DMS79 treated with DMSO at 0.1 percent for 48 hours (cell line): ENCODE measurements at places on chromosomes 11 and 22.

DNA sequence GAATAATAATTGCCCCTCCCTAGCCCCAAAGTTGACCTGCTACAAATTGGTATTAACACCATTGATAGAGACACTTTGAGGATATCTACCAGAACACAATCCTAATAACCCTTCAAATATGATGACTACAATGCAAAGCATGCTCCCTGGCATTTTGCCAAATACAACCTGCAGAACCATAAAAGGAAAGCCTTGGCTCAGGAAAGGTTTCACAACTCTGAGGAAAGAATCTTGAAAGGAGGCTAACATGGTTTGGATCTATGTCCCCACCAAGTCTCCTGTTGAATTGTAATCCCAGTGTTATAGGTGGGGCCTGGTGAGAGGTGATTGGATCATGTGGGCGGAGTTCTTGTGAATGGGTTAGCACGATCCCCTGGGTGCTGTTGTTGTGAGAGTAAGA lies 140.4 kb upstream of the ARHGAP42 start:
- DNase-seq, result no peak

GRCh38 chr11:83222499-83222898 lies 29.0 kb downstream of the ANKRD42 start:
- no peak for DNase-seq

DNA sequence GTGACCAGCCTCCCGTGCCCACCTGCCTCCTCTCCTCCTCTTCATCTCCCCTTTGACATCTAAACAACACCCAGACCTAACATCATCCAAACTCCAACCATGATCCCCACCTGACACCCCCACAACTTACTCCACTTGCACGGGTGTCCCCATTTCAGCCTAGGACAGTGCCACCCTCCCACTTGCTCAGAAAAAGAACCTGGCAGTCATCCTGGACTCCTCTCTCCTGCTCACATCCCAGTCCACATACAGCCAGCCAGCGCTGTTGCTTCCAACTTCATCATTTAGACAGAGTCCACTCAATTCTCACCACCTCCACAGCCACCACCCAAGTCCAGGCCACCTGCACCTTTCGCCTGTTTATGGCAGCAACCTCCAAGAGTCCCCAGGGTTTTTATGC lies 485.7 kb downstream of the MN1 start:
- no peak for DNase-seq

DNA sequence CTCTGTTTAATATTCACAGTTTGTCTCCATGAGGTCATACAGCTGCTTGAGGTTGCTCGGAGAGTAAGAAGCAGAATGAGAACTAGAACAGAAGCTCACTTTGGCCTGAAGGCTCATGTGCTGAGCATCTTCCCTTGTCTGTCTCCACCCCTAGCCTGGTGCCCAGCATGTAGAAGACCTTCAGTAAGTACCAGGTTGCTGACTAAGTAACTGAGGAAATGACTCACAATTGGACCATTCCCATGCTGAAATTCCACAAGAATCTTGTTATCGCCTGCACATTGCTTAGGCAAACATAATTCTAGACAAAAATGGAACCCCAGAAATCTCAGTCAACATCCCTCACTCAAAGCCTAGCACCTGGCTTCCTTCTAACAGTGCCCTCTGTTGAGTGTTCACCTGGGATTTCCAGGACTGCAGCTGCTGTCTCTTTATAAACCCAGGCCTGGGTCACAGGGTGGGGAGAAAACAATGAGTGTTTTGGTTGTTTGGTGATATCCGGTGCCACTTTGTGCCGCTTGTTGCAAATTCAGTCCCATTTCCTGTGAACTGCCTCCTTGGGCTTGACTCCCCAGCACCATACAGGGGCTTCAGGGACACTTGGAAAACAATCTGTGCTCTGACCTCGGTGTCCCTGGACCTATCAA lies 406.8 kb downstream of the ETS1 start:
- no peak for DNase-seq

DNA sequence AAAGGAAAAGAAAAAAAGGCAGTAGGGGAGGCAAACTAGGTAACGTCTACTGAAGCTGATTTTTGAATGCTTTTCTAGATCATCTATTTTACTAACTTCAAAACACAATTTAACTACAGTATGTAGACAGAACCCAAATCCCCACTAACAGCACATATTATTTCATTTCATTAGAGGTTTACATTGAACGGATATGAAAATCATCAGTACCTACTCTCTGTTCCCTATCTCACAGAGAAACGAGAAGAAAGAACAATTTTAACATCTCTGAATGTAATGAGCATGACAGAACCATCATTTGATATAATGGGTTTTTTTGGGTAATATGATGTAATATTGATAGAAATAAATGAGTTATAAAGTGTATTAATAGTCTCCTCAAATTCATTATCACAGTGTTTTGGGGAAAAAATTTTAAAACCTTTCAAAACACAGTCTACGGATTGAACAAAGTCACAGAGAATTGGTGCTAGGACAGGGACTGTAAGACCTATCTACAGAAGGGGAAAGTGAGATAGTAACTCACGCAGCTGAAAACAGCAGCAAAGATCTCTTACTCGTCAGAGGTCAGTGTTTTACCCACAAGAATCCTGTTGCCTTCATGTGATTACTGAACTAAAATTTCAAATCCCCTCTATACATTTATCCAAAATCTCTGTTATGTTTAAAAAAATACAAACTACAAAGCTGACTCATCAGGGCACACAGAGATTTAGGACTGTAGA lies 77.3 kb downstream of the ZBTB44 start:
- no peak for DNase-seq

- no peak for DNase-seq
Measured at GRCh38 chr11:2428322-2428795, 16.0 kb downstream of the TRPM5 start.

- DNase-seq, result no peak
Measured at GRCh38 chr11:109037856-109038780, 373.2 kb downstream of the DDX10 start.

DNA sequence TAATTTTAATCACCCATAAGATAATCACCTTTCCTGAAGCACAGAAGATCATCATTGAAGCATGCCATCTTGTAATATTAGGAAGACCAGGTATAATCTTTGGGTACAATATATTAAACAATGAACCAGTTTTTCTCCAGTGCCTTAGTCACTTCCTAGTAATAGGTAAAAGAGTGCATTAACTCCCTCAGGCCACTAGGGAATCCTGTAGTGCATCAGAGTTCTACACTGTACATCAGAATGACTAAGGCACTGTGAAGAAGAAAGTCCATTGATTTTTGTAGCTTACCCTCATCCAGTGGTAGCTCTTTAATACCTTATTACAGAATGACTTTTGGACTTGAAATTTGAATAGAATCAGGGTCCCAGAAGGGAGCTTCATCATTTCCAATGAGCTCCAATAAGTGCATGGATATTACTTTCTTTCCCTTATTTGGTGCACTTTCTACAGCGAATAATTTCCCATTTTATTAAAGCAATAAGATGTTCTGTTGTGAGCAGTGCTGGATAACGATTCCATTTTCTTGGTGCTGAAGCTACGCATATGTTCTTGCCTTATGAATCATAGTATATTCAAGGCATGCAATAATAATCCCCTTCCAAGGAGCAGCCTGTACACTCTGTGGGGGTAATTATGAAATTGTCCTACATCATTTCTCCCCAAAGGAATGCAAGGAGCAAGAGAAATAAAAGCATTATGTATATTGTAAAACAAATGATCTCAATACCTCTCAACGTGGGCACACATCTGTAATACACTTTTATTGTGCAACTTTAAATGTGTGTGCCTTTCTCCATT lies 4.7 kb downstream of the C11orf87 start:
- DNase-seq, result no peak

DNA sequence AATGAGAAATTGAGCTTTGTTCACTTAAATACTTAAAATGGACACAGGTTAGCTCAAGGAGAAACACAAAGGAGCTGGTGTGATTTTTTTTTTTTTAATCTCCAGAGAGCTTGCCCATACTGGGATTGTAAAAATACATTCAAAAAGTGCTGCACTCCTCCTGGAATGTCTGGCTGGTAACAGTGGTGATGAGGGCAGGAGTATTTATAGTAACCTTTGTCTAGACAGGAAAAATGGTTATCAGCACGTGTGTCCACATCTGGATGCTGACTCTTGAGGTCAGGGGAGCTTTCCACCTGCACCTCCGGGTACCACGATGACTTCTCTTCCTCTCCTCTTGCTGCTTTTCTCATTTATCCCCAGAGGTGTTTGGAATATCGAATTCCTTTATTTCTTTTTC lies 30.1 kb downstream of the EXT2 start:
- DNase-seq, result no peak

DNA sequence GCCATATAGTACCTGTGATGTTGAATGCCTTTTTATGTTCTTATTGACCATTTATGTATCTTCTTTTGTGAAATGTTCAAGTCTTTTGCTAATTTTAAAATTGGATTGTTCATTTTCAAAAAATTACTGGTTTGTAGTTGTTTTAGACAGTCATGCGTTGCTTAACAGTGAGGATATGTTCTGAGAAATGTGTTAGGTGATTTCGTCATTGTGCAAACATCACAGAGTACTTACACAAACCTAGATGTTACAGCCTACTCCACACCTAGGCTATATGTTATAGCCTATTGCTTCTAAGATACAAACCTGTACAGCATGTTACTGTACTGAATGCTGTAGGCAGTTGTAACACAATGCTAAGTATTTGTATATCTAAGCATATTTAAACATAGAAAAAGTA lies 32.5 kb downstream of the PDE3B start:
- DNase-seq, result no peak

- no peak for DNase-seq
Measured at GRCh38 chr11:64593156-64594105, 2.4 kb downstream of the SLC22A12 start.

DNA sequence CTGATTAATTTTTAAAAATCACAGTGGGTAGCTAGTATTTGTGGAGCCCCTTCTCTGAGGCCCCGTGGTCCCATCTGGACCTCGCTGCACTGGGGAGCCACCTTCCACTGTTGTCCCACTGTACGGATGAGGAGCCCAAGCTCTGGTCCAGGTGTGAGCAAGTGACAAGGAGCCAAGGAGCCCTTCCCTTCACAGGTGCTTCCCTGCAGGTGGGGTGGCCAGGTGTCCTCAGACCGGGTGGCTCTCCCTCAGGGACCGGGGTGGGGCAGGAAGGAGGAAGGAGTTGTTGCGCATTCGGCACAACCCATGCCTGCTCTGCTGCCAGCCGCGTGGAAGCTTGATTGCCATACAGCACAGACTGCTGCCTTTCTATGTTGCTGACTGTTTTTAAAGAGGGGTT lies 10.4 kb upstream of the SEPTIN5 start:
- DNase-seq, result no peak

GRCh38 chr11:15641271-15642045 lies 526.7 kb downstream of the INSC start:
- DNase-seq, result no peak

DNA sequence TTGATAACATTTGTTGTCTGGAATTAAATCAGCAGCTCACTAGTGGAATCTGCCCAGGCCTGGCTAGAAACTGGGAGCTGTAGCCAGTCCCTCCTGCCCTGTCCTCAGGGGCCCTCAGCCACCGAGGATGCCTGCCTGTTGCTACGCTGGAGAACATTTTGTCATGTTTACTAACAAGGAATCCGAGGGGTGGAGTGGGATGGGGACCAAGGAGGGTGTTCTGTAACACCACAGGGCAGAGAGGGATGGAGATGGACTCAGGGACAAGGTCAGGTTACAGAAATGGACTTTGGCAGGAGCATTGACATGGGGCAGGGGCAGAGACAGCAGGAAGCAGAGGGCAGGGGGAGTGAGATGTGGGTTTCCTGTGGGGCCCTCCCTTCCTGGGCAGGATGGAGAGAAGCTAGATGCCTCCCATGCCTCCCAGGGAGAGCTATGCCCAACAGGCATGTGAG lies 45.8 kb upstream of the AMPD3 start:
- no peak for DNase-seq

- DNase-seq, result no peak
Measured at GRCh38 chr11:1879342-1879940, 12.3 kb downstream of the PRR33 start.

DNA sequence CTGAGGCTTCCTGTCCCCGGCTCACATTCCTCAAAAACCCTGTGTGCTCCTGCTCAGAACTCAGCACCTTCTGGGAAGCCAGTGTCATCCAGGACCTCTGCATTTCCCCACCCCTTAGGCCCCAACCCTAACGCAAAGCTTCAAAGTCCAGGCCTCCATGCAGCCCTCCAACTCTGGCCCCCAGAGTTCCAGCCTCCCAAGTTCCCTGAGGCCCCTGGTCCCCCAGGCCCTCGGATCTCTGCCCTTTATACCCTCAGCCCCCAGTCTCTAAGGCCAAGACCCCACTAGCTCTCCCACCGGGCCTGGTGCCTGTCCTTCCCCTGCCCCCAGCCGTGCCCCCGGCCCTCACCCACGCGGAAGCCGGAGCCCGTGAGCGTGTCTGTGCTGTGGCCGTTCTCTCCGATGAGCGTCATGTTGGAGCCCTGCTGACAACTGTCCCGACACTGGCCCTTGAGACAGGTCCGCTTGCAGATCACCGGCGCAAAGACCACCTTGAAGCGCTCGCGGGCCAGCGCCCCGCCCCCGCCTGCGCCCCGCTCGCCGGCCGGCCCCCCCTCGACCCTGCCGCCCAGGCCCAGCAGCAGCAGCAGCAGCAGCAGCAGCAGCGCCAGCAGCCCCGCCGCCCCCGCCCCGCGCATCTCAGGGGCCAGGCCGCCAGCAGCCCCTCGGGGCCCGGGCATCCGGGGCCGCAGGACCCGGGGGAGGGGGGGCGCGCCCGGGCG lies 718 bp downstream of the LTBP3 start:
- no peak for DNase-seq

DNA sequence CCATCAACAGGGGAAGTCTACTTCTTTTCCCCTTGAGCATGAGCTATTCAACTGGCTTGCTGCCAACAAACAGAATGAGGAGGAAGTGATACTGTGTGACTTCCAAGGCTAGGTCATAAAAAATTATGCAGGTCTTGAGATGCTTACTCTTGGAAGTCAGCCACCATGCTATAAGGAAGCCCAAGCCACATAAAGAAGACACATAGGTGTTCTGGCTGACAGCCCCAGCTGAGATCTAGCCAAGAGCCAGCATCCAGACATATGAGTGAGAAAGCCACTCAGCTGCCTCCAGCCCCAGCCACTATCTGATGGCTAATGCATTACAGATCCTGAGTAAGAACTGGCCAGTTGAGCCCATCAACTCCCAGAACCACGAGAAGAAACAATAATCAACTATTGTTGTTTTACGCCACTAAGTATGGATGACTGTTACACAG lies 31.0 kb upstream of the PPP2R1B start:
- peak; percentile 98 for DNase-seq

- DNase-seq, result no peak
Measured at GRCh38 chr22:33018232-33018864, 39.8 kb downstream of the SYN3 start.

DNA sequence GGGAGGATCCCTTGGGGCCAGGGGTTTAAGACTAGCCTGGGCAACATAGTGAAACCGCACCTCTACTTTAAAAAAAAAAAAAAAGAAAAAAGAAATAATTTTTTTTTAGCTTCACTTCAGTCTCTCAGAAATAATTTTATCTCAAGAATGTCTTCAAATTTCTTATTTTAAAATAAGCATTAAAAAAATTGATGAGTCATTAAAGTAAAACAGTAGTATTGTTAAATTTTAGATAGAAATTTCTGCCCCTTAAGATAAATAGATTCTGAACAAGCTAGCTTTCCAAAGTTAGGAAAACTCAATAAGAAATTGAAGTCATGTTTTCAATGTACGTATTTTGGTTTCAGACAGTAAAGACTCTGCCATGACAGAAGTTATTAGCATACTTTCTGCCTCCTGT lies 7.7 kb upstream of the PACS1 start:
- no peak for DNase-seq

- no peak for DNase-seq
Measured at GRCh38 chr11:65945430-65945911, at the start of gene TSGA10IP. TSS of gene TSGA10IP (plus strand) at chr11:65945480. CDS start at chr11:65945676, 196 bp downstream.

- no peak for DNase-seq
Measured at GRCh38 chr11:87284306-87284705, 246.6 kb downstream of the TMEM135 start.
